ENCODE measurements at places on chromosomes 4 and X. TPM values are rescaled to one million over a fixed set of nuclear protein-coding genes. Genes with fewer than 3 reads are reported as not detected.

DNA sequence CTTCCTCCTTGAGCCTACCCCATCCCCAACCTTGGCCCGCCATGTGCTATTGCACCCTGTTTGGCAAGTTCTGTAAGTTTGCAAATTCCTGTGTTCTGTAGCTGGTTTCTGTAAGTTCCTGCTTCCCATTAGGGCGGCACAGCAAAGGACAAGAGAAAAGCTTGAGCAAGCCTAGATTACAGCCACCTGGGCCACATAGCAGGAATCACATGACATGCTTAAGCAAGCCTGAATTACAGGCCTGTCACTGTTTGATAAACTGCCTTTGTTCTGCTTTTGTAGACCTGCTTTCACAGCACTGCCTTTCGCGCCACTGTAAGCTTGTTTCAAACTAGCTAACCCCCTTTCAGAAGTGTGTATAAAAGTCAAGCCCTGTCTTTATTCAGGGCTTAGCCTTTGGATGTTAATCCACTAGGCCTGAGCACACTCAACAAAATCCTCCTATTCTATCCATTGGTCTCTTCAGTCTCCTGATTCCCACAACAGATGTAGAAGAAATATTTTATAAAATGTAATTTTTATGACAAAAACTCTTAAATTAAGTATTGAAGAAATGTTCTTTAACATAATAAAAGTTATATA lies 906.8 kb upstream of the NDST4 start:
- peak; percentile 11 for DNase-seq

DNA sequence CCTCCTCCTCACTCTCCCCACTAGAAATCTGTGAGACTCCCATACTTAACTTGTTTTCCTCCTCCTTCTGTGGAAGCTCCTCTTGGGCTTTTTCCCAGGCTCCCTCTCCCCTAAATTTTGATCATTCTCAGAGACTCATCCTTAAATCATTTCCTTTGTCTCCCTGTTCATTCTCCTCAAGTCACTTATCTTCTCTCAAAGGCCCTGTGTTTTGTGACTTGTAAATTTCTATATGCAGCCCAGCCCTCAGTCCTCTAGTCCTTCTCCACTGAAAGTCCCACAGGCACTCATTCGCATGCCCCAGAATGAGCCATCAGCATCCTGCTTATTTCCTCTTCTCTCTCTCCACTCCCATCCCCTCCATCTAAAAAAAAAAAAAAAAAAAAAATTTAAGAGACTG lies 171.8 kb downstream of the SOWAHB start:
- DNase-seq, result no peak

GRCh38 chrX:17535229-17535628 lies 160.2 kb downstream of the NHS start:
- peak; percentile 46 for DNase-seq

GRCh38 chrX:155211208-155211607 lies 5.1 kb upstream of the VBP1 start:
- no peak for DNase-seq

- no peak for DNase-seq
These were observed 897.0 kb downstream of the ARAP2 start for GRCh38 chr4:35347276-35347675.

DNA sequence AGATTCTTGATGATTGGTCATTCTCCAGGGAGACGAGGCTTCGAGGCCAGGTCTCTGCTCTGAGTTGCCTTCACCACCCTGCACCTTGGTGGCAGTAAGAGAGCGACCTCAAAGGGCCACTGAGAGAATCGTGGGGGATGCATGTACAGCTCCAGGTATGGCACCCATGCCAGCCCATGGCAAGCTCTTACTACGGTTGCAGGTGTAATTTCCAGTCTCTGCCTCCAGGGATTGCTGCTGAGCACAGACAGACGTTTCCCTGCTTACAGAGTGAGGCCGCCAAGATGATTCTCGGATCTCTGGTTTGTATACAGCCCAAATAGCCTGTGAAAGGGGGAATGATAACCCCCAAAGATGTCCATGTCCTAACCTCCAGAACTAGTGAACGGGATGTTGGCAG lies 16.3 kb upstream of the DRD5 start:
- peak; percentile 6 for DNase-seq

ERVMER34-1 gene
- 0.47 TPM for polyA plus RNA-seq

INTS6L gene
- polyA plus RNA-seq, result 0.30 TPM

P2RY8 gene
- 0.03 TPM for polyA plus RNA-seq

DNA sequence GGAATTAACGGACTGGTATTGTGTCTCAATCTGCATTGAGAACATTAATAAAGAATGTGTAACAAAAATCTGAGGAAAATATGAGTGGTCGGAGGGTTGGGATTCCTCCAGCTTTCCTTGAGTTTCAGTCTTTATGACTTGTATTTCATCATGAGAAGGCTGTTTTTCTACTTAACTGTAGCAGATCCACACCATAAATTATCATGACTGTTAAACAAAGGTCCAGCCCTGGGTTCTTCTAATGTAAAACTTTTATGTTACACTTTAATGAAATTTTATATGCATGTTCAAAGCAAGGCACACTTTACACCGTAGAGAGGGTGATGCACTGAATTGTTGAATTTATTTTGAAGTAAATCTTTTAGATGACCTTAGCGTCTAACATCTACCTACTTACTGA lies 7.0 kb downstream of the AFF2 start:
- DNase-seq, result no peak

DNA sequence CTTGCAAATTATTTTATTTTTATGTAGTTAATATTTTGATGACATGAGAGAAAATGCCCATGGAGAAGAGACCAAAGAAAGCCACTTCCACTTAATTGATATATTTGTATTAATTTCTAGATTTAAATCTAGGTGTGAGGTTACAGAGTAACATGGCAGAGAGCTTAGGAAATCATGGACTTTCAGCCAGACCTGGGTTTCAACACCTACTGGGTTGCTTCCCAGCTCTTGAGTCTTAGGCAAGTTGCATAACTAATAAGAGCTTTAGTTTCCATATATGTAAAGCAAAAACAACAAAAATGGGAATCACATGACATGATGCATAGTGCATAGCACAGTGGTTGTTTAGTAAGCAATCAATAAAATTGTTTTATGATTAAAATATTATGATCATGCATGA lies 413.3 kb downstream of the CCSER1 start:
- DNase-seq, result no peak

IL15 gene
- 16.2 TPM for polyA plus RNA-seq

SH2D1A gene
- not detected for polyA plus RNA-seq

- no peak for DNase-seq
These were observed 7.5 kb upstream of the HAUS7 start for GRCh38 chrX:153477901-153478300.

DNA sequence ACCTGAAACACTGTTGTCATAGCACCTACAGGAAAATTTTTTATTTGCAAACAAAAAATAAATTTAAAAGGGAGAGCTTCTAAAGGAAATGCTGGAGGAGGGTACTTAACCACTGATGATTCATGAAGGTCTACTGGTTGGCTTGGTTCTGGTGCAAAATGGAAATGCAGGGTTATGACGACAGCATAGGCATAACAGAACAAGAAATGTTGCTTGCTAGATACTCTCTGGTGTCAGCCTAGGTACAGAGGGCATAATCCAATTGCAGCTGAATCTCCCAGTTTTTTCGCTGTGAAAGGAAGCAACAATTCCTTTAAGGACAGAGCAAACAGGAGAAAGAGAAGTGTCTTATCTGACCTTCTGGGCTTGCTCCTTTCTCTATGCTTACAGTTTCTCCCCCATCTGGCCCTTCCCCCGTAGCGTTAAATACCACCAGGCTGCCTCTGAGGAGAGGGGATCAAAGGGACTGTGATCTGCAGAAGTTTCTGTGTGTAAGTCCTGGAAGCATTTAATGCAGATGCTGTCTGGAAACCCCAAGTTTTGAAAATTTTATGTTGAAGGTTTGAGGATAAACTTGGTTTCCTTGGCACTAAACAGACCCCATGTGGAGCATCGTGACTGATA lies 23.7 kb upstream of the CASK start:
- DNase-seq, result no peak

- DNase-seq, result no peak
These were observed 168.1 kb downstream of the EPHA5 start for GRCh38 chr4:65502131-65502701.

DNA sequence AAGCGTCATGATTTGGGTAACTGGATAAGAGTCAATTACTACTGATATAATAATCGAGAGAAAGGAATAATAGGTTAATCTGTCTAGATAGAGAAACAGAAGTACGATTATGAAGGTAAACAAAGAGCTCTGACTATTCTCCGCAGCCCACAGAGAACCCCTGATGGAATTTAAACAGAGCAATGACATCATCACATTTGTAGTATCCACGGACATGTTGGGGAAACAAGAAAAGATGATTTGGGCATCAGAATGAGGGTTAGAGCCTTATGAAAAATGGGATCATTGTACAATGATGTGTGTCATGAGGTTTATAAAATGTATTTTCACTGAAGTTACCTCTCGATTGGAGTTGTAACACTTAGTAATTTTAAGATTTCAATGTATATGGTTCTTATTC lies 129.9 kb downstream of the DTHD1 start:
- no peak for DNase-seq

UGT2A1 gene
- polyA plus RNA-seq, result not detected

HS6ST2 gene
- 0.01 TPM for polyA plus RNA-seq

DNA sequence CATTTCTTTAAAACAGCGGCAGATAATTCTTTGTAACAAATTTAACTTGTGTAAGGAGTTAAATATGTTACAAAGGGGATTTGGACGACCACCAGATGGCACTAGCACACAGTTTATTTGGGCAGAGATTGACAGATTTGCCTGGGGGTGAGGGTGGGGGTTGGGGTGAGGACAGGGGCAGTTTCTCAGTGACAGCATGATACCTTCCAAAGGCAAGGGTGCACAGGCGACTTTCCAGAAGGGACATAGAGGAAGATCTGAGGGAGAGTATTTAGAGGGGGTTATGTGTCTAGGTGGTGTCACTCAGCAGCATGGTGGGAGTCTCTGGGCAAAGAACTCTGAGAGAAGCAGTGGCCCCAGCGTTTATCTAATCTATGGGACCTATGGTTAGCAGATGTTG lies 9.6 kb upstream of the TMA16 start:
- DNase-seq, result peak; percentile 10

- DNase-seq, result peak; percentile 87
These were observed 25.2 kb upstream of the FGFR3 start for GRCh38 chr4:1767770-1768366.

NOX1 gene
- polyA plus RNA-seq, result 0.07 TPM

- no peak for DNase-seq
These were observed 39.7 kb upstream of the BMP3 start for GRCh38 chr4:80990851-80991250.

Data from A549 (cell line).